Right atrium auricular region (tissue), 2 donors: ENCODE measurements at places on chromosomes 11 and 22.

GRCh38 chr11:115699733-115700132 lies 195.5 kb upstream of the CADM1 start:
- no peak for DNase-seq

DNA sequence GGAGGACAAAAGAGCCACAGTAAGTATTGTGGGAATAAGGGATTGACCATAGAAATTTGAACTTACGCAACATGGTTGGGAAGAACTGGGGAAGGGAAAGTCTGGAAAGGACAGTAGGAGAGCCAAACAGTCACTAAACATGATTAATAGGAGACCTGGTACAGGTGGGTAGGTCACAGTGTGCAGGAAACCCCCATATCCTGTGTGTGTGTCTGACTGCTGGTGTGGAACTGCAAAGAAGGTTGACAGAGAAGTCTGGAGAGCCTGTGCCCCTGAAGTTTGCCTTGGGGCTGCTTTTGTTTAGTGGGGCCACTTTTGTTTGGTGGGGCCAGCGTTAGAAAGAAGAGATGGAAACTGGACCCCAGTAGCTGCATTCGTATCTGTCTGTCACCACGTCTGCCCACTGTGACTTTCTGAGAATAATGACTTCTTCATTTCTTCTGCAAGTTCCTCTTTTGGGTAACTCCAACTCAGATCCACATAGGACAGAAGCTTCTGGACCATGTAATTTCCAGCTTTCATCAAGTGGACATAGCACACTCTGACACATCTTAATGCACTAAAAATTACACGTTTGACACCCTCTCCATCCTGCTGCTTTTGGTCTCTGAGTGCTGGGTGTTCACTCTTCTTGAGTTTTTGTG lies 126.8 kb upstream of the RAG2 start:
- no peak for DNase-seq

- no peak for DNase-seq
Measured at GRCh38 chr11:107683807-107684206, 28.0 kb downstream of the SLN start.

GRCh38 chr11:68923614-68924013 lies 19.9 kb downstream of the IGHMBP2 start:
- DNase-seq = no peak

DNA sequence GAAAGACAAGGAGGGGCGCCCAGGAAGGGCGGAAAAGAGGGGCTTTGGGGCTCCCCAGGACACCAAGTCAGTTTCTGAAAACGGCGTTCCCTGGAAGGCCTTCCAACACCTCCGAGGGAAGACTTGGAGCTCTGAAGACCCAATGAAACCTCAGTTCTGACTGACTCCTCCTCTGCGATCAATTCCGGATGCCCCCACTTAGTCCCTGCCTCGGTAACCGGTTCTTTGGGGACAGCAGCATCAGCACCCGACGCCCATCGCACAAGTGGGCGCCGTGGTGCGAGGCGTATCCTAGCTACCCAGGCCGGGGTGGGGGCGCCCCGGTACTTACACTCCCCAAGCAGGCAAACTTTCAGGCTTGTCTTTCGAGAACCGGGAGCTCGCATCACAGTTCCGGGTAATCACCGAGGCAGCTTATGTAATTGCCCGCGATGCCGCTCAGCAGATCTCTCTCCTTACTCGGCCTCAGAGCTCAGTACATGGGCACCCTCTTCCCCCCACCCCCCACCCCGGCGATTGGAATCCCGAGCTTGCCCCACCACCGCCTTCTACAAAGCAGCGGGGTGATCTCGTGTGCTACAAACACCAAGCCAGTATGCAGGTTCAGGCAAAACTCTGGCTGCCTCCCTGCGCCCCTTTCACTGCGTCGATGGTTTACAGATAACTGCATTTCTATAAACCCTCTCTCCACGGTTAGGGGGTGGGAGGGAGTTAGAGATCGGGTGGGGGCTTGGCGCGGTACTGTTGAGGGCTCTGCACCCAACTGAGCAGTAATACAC lies 2.0 kb downstream of the TENM4 start:
- no peak for DNase-seq

DNA sequence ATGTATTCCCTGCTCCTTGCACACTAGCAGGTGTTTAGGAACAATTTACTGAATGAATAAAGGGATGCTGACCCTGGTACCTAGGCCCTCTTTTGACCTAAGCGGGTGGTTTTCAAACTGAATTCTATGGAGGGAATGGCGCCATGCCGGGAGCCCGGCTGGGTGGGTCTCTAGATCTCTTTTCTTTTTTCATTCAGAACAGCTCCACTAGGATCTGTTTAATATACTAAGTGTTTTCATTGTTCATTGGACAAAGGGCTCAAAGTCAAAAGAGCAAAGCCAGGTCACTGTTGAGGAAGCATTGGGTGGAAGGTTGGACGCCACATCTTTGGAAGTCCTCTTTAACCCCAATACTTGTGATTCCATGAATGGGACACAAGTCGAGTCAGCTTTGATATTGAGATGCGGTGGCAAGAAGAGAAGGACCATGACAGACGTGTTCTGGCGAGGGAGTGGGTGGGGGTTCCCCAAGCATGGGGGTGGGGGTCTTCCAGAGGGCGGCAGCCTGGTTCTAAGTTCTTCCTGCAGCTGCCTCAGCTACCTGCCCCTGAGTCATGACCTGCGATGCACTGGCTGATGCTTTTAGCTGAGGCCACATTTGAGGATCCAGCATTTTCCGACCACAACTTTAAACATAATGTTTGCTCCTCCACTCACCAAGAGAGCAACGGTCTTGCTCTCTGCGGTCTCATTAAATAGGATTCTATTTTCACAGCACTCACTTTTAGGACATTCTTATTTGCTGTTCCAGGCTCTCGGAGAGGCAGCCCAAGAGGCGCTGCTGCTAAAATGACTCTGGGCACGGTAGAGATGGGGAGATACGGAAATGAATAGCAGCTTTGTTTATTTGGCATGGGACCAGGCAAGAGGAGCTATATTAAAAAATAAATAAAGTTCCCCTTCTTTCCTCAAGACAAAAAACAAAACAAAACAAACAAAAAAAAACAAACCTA lies 100.6 kb downstream of the FBXO7 start:
- no peak for DNase-seq

GRCh38 chr11:61963282-61964057 lies 4.0 kb downstream of the FTH1 start:
- peak; percentile 66 for DNase-seq

- DNase-seq = no peak
Measured at GRCh38 chr11:84719935-84720577, 907.1 kb downstream of the DLG2 start.

DNA sequence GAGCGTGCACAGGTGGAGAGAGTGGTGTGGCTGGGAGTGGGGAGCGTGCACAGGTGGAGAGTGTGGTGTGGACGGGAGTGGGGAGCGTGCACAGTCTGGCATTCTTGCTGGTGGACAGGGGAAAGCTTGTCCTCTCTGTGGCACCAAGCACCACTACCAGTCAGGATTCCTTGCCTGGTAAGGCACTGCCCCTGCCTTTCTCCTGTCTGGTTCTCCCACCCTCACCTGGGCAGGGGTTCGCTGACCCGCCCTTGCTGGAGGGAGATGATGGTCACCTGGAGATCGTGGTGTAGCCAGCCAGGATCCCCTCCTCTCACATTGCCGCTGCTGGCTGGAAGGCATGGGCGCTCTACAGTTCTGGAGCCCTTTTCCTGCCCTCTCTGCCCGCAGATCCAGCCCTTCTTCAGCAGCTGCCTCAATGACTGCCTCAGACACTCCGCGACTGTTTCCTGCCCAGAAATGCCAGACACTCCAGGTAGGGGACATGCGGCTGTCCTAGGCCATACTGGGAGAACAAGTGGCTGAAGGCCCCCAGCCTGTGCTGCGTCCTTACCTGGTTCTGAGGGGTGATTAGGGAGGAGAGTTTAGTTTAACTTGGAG lies 16.7 kb downstream of the TMEM121B start:
- no peak for DNase-seq

GRCh38 chr11:89220684-89221339 lies 43.1 kb downstream of the TYR start:
- no peak for DNase-seq

DNA sequence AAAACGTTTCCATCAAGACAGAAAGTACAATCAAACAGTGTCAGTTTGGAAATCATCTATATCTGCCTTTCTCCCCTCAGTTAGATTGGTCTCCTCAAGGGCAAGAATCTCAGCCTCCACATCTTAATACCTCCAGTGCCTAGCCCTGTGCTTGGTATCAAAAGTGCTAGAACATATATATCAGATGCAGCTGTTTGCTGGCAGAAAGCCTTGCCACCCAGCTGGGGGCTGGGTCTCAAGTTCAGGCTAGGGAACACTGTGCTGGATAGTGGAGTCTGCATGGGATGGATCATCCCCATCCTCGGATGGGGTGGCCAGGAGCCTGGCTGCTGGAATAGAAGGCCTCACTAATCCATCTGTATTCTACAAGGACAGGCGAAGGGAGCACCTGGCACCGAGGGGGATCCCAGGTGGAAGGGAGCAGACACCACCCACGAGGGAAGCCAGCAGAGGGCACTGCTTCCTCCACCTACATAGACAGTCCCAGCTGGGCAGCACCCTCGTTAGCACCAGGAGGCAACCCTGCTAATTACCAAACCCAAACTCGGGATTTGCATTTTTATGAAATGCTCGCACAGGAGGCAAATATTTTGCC lies 602.2 kb downstream of the BUD13 start:
- peak; percentile 47 for DNase-seq

DNA sequence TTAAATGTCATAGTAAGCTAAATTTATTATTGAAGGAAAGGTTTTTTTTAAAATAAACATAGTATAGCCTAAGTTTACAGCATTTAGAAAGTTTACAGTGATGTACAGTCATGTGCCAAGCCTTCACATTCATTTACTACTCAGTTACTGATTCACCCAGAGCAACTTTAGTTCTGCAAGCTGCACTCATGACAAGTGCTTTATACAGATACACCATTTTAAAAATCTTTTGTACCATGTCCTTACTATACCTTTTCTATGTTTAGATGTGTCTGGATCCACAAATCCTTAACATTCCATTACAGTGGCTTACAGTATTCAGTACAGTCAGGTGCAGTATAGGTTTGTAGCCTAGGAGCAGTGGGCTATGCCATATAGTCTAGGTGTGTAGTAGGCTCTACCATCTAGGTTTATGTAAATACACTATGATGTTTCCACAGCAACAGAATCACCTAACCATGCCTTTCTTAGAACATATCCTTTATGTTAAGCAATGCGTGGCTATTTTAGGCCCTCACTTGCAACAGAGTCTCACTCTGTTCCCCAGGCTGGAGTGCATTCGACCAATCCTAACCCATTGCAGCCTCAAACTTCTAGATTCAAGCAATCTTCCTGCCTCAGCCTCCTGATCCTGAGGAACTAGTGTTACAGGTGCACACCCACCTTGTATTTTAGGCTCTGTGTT lies 79.5 kb upstream of the SLC25A18 start:
- no peak for DNase-seq

DNA sequence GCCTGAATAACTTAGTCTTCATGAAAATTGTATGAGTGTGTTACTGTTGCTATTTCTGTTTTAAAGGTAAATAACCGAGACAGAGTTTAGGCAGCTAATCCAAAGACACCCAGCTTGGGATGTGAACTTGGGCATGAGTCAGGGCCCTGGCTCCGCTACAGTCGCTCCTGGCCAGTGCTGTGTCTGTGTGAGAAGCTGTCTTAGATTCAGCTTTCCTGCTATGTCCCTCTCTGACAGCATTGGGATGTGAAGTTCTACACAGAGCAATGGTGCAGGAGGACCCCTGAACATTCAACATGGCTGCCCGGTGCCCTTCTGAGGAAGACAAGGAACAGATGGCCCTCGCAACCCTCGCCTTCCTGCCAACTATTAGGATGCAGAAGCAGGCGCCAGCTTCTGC lies 49.4 kb downstream of the GALNT18 start:
- DNase-seq = no peak

- no peak for DNase-seq
Measured at GRCh38 chr11:65726660-65727059, 6.1 kb upstream of the RNASEH2C start.

DNA sequence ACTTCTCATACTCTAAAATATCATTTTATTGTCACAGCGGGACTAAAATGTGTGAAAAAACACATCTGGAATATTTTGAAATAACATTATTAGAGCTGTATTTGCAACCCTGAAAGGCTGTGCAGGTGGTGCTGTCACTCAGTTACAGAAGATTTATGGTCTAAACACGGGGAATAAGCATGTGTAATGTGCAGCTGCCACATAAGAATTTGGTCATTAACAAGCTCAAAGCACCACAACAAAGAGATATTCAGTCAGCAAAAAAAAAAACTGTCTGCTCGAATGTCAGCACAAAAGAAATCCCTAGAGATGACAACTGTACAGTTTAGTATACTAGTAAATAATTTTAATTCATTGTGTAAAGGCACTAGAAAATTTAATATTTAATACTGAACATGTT lies 31.3 kb downstream of the TMEM123 start:
- no peak for DNase-seq

- DNase-seq = no peak
Measured at GRCh38 chr22:45817745-45818423, 146.2 kb downstream of the ATXN10 start.

DNA sequence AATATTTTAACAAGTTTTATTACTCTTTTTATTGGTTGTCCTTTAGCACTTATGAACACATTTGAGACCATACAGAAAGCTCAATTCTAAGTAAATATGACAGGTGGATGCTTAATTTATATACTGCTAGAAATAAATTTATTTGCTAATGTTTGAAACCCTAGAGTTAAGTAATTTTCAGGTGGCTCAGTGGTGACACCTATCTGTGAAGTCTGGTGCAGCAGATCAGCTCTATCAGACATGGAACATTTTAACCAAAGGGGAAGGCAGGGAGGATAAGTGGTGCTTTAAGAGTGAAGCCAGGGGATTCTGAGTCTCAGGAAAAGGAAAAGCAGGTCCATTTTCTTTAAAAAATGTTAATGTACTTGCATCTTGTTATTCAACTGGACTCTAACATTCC lies 175.8 kb downstream of the DSCAML1 start:
- no peak for DNase-seq

- DNase-seq = no peak
Measured at GRCh38 chr11:99766811-99767210, 746.1 kb downstream of the CNTN5 start.

GRCh38 chr11:14373941-14374646 lies 15.1 kb upstream of the RRAS2 start:
- DNase-seq = peak; percentile 66

- DNase-seq = no peak
Measured at GRCh38 chr11:69257134-69257533, 36.8 kb upstream of the MYEOV start.

GRCh38 chr11:31106326-31106725 lies 263.2 kb downstream of the DCDC1 start:
- no peak for DNase-seq

- DNase-seq = no peak
Measured at GRCh38 chr22:22552630-22553029, 6.4 kb downstream of the PRAME start.

GRCh38 chr11:116702772-116703385 lies 69.9 kb downstream of the BUD13 start:
- no peak for DNase-seq

DNA sequence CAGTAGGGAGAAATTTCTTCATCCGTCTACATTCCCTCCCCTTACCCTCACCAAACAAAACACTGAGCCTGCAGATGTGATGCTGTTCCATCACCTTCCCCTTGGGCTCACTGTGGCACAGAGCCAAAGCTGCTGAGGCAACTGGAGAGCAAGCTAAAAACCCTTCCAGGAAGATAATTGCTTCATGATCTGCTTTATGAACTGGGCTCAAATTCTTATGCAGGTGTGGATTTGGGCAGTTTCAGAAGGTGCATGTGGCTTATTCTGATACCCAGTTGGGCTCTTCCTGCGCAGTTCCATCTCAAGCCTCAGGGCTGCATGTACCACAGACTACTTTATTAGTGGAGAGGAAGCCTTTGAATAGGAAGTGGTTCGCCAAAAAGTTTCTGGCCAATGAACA lies 58.3 kb downstream of the AAMDC start:
- DNase-seq = peak; percentile 74

GRCh38 chr22:20117633-20118299 lies 740 bp upstream of the TRMT2A start:
- no peak for DNase-seq
